HEK293T (cell line): ENCODE measurements at places on chromosomes 5 and 9.

GRCh38 chr5:4083591-4084337, 488.1 kb downstream of the IRX1 start:
- DNase-seq, result no peak

GRCh38 chr5:77181173-77181572, 29.3 kb upstream of the PDE8B start:
- no peak for DNase-seq

GRCh38 chr5:103358305-103358995, 99.9 kb downstream of the MACIR start:
- DNase-seq, result no peak

- no peak for DNase-seq
Observed at GRCh38 chr5:160931283-160931682, 79.3 kb upstream of the ATP10B start.

GRCh38 chr9:136565086-136565714, 19.4 kb upstream of the NOTCH1 start:
- no peak for DNase-seq

- no peak for DNase-seq
Observed at GRCh38 chr5:124650147-124650561, 96.3 kb downstream of the ZNF608 start.

DNA sequence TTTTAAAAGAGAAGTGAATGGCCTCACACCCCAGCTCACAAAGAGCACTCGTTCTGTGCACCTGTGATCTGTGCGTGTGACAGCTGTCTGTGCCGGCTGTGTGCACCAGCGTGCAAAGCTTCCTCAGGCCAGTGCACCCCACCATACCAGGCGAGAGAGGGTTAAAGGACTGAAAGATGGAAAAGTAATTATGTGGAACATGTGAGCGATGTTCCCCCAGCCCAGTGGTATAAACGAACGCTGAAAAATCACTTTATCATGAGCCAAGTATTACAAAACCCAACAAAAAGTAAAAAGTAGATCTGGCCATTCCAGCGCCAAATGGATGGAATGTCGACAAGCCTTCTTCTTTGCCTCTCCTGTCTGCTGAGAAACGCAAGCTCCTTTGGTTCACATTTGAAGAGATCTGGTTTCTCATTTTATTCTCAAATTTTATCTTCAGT, 53.7 kb downstream of the IPPK start:
- DNase-seq, result no peak

DNA sequence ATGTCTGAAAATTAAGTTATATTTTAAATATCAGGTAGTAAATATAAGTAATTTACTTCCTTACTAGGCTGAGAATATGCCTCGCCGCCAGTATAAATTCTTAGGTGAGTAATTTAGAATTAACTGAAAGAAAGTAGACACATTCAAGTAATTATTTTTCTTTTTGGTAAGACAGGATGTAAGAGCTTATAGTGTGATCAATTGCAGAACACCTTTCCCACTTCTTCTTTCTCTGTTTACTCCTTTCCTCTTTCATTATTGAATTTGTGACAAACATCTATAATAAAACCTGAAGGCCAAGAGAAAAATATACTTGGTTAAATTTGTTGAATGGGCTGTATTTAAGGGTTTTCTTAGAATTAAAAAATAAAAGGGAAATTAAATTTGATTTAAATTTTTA, 195.1 kb upstream of the CDKN2B start:
- DNase-seq, result no peak

- DNase-seq, result peak; percentile 35
Observed at GRCh38 chr9:137241490-137242268, 592 bp downstream of the TUBB4B start.

- no peak for DNase-seq
Observed at GRCh38 chr9:98142925-98143481, 24.0 kb upstream of the TRIM14 start.

DNA sequence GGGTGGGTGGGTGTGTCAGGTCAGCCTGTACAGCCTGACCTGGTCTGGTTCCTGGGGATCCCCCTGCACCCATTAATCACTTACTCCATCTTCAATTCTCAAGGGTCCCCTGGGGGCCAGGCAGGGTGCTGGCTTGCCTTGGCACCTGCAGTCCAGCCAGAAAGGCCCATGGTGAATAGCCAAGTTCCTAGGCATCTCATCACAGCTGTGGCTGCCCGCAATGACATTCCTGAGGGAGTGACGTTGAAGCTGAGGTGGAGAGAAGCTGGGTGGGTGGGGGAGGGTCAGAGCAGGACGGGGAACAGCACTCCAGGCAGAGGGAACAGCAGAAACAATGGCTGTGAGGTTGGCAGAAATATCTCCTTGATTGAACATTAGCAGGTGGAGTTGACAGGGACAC, 10.6 kb downstream of the HMCN2 start:
- DNase-seq, result no peak

DNA sequence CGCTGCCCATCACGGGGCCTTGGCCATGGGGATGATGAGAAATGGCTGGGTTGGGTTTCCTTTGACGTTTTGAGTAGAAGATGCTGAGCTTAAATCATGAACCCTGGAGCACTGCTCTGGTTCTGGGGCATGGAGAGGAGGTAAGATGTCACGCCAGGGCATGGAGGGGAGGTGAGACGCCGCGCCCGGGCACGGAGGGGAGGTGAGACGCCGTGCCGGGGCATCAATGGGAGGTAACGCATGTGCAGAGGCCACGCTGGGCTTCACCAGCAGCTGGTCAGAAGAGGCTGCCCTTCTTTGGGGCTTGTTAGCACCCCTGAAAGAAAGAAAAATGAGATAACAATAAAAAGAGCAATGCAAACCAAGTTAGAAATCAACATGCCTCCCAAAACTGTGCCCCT, 322.5 kb upstream of the IRX4 start:
- no peak for DNase-seq

- no peak for DNase-seq
Observed at GRCh38 chr5:14109041-14109747, 33.9 kb upstream of the TRIO start.

DNA sequence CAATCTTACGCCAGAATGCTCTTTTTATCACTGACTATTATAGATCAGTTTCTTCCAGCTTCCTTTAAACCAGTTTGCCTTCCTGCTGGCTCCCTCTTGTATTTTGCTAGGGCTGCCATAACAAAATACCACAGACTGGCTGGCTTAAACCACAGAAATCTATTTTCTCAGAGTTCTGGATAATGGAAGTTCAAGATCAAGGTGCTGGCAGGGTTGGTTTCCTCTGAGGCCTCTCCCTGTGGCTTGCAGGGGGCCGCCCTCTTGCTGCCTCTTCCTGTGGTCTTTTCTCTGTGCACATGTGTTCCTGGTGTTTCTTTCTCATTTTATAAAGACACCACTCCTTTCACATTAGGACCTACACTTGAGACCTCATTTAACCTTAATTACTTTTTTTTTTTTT, 6.8 kb upstream of the FXN start:
- no peak for DNase-seq

GRCh38 chr5:6642655-6643054, 9.4 kb downstream of the SRD5A1 start:
- no peak for DNase-seq

GRCh38 chr5:38059876-38060275, 198.5 kb upstream of the EGFLAM start:
- DNase-seq, result no peak

DNA sequence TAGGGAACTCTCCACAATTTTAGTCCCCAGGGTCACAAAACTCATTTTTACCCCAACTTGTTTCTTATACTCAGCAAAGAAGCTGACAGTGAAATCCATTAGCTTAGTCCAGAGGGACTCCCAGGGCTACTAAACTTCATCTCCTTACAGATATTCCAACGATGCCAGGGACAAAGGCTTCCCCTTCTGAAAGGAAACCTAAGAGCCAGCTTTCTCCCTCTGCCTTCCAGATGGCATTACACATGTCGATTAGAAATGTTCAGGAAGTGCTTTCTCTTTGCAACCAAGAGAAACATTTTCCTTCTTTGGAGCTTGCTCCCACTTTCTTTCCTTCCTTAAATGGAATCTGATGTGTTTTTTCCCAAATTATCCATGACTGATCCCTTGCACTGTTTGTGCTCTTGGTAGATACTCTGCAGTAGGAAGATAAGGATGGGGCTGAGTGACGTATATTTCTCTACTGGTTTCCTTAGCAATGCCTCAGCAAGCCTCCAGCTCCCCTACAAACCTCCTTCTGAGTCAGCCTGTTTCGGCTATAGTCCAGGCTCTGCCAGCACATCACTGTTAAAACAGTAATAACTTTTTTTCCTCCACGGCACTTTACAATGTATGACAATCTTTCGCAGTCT, 43.0 kb upstream of the HTR4 start:
- DNase-seq, result no peak

DNA sequence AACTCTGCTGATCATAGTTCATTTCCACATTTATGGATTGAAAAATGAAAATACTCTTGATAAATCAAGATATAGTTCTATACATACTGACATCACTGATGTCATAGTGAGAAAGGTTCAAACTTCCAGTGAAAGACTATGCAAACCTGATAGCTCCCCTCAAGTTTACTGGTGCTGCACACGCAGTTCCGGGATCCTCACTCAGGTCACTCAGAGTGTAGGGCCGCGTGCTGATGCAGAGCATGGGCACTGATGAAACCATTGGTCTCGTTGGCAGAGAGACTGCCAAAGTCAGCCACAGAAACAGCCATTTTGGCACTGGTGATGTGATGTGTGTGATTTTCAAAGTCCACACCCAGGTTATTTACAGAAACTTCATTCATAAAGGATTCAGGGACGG, 13.5 kb downstream of the SETD9 start:
- no peak for DNase-seq

GRCh38 chr5:29758986-29759421, 1434.5 kb upstream of the CDH6 start:
- DNase-seq, result no peak

DNA sequence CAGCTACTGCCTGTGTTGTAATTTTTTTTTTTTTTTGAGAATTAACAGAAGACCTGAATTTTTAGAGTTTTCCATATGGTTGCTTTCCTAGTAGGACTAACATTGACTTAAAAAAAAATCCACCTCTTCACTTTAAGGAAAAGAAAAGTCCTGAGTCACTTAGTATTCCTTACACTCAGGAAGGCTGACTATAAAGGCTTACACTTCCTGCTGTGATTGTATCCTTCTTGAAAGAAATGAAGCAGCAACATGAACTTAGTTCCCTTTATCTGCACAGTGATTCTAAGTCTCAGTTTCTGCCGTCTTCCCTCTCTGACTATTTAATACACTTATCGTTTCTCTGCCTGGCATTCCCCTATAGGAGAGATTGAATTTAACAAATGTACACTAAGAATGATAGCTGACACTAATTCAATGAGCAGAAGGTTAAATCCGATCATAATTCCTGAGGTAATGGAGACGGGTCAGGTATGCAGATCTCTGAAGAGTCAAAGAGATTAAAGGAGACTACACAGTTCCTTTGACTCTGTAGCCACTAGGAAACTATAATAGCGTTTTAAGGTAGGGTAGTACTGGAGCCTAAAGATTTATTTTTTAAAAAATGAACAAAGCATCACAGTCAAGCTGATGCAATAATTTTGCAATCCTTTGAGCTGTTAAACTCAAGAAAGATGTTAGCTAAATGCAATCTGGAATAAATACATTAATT, 185.1 kb upstream of the ELAVL2 start:
- no peak for DNase-seq

DNA sequence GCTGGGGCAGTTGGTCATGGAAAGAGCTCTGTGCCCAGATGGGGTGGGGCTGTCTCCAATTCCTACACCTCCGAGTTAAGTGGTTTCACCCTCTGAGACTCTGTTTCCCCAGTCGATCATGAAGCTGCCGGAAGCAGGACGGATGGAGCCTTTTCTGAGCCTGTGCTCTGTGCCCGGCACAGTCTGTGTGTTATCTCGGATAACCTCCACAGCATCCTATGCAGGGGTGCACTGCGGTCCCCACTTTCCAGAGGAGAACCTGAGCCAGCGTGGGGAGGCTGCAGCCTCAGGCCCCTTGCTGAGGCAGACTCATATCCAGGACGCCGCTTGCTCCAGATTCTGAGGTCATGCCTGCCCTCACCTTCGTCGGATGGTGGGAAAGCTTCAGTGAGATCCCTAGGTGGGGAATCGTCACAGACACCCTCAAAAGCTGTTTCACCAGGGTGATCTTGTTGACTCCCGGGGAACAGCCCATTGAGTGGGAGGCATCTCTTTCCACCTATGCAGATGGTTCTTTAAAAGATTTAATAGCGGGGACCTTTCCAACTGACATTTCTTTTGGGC, 6.9 kb upstream of the COL5A1 start:
- no peak for DNase-seq

GRCh38 chr9:385818-386398, 171.2 kb downstream of the DOCK8 start:
- DNase-seq, result peak; percentile 53

DNA sequence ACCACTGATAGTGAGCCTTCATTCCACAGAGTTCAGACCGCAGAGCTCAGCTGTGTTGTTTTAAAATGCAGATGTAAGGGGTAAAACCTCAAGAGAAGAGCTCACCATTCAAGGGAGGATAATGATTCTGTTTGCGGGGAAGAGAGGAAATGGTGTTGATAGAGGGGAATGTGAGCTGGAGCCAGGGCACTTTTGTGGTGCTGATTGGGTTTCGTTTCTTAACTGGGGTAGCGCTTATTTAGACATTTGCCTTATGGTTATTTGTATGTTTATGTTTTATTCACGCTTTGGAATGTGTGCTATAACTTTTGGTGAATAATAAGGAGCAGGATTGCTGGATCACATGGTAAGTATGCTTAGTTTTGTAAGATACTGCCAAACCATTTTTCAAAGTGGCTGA, 42.5 kb downstream of the STXBP1 start:
- DNase-seq, result no peak

DNA sequence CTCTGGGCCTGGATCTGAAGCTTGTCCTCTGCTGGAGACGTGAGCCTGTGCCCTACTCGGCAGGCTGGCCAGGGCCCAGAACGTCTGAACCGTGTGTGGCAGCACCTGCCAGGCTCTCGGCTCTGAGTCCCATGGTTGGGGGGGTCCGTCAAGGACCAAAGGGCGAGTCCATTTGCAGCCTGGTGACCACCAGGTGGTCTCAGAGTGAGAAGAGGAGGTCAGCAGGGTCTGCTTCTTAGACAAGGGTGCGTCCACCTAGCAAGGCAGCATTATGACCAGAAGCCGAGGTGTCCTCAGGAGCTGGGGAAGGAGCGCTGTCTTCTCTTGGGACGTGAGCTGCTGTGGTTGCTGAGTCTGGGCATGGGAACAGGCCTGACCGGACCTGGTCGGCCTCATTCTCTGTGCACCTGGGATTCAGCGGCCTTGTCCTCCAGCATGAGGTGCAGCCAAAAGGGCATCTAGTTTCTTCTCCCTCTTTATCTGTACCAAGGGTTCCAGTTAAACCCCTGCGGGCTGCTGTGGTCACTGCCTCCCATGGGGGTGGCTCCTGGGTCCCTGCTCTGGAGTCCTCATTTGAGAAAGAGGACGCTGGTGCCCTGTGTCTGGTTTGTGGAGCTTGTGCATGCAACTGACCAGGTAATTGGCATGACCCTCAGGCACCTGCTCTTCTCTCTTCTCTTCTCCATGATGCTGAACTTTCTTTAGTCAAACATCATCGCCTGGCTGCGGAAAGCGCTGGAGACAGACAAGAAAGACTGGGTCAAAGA, 14.4 kb downstream of the EXOC3 start:
- DNase-seq, result no peak

- peak; percentile 76 for DNase-seq
Observed at GRCh38 chr5:54390015-54390414, 65.5 kb upstream of the HSPB3 start.

- no peak for DNase-seq
Observed at GRCh38 chr9:33242609-33243134, 2.7 kb downstream of the SPINK4 start.

GRCh38 chr5:149254506-149254905, 17.2 kb upstream of the AFAP1L1 start:
- DNase-seq, result no peak
